ENCODE measurements at places on chromosomes 4 and X. TPM values are rescaled to one million over a fixed set of nuclear protein-coding genes. Genes with fewer than 3 reads are reported as not detected.

The MAGEB2 gene
- total RNA-seq: not detected

GRCh38 chrX:23317799-23318724 is 16.6 kb upstream of the PTCHD1 start:
- peak; percentile 52 for DNase-seq

GRCh38 chr4:110514889-110515479 is 39.0 kb downstream of the ENPEP start:
- no peak for DNase-seq

GRCh38 chr4:125826801-125827695 is 512.3 kb downstream of the FAT4 start:
- no peak for DNase-seq

DNA sequence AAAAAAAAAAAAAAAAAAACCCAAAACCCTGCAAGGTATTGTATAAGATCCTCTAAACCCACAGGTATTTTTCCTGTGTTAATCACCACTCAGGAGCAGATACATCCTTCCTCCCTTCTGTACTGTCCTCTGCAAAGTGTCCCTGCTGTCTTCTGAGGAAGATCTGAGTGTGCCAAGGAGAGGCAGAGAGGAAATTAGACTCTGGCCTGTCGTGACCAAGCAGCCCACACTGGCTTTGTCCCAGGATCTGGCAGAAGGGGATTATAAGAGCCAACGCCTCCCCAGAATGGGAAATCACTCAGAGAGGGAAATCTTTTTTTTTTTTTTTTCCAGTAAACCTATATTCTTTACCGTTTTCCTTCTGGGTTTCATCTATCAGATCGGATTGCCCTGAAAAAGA is 39.6 kb downstream of the PTCHD1 start:
- DNase-seq: no peak

DNA sequence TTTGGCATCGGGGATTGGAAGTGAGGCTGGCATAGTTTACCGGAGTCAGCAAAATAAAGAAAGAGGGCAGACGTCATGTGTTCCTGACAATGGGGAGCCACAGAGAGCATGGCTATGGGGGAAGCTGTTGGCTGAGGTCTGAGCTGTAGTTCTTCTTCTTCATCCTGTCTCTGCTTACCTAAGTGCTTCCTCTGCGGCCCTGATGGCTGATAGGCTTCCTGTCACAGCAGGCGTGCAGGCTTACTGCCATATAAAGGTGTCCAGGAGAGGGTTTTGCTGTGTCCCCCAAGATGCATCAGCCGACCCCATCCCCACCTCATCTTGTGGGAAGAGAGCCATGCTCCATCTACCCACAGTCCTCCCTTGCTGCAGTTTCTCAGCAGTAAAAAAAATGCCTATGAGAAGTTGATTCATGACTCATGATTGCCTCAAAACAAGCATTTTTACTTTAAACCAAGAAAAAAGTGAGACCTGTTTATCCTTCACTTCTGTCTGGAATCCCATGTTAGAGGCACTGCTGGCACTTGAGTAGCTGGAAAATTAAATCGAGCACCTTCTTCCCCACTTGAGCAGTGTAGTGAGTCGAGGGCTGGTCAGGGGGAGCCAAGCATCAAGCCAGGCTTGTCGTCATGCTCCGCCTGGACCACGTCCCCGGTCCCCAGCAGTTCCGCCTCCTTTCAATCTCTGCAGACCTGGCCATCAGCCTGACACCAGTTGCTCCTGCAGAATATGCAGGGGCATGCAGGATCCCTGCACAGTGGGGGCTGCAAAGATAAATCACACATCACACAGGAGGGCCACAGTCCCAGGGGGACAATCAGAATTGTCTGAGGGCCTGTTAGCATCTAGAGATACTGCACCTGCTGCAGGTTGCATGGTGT is 237.8 kb downstream of the EVC2 start:
- DNase-seq: no peak

GRCh38 chr4:4308800-4309441 is 18.9 kb downstream of the ZBTB49 start:
- DNase-seq: no peak

DNA sequence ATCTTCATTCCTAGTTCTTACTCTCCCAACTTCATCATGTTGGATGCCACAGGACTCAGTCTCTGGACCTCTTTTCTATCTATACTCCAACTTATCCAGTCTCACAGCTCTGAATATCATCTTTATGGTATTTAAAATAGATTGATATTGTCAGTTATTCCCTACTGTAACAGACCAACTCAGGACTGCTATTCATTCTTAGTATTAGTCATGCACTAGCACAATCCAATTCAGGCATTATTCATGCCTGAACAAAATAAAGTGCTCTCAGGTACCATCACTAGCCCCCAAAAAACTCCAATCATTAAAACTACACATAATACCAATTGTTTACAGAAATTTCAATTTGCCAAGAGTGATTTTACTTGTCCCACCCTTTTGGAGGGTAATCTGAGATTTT is 37.7 kb downstream of the FRYL start:
- DNase-seq: no peak

DNA sequence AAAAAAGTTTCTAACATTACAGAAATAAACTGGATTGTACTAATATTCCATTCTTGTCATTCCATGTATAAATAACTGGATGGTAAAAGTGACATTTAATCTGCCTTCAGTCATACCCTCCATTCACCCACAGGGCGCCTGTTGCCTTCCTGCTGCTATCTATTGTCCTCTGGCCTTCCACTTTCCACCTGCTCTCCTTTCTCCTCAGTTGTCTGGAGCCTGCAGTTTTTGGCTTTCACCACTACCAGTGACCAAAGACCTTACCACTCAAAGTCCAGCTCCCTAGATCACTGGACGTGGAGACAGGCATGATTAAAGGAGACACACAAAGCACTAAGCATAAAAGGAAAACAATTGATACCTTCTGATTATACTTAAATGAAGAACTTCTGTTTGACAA is 46.2 kb upstream of the NHS start:
- no peak for DNase-seq
